ENCODE measurements at places on chromosomes 5 and 9.

DNA sequence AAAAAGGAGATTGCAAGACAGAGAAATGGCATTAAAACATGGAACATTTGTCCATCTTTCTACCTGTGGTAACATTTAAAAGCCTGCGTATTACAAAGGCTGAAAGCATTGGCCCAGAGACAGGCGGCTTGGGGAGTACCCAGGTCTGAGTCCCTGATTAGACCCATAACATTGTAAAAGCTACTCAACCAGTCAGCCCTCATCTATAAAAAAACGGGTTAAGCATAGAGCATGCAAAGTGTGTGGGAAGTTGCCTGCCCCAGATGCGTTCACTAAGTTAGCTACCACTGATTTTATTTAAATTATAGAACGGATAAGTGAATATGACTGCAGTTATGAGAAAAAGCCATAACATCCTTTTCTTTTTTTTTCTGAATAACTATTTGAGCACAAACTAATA lies 276.1 kb downstream of the CDH12 start:
- no peak for DNase-seq

- no peak for DNase-seq
Measured at GRCh38 chr5:172721455-172722326, 49.3 kb downstream of the DUSP1 start.

- DNase-seq: no peak
Measured at GRCh38 chr5:87074072-87074471, 193.6 kb upstream of the RASA1 start.

GRCh38 chr5:36273809-36274526 lies 27.7 kb downstream of the RANBP3L start:
- DNase-seq: no peak

DNA sequence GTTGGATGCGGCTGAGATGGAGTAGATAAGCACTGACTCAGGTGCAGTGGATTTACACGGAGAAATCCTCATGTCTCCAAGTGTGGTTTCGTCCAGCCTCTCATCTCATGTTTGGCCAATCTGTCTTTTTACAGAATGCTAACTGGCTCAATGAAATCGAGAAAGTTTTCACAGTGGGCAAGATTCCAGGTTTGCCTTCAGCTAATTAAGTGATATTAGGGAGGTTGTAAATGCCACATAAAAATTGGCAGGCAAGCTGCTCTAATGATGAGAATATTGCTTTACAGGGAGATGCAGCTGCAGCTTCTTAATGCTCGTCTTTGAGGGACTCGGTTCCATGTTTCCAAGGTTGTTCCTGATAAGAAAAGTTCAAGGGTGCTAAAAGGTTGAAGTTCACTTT lies 23.7 kb downstream of the BARHL1 start:
- no peak for DNase-seq

DNA sequence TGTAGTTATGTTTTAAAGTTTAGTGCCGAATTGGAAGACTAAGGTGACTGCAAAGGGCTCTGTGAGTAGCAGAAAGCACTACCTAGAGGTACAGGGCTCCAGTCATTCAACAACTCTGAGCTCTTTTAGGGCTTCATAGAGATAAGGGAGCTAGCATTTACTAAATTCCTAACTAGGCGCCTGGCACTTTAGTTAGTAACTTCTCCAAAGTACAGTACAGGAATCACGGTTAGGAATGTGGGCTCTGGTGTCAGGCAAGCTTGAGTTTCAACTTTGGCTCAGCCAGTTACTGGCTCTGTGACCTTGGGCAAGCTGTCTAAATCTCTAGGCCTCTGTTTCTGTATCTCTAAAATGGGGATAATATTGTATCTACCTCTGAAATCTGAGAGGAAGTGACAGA lies 115.3 kb downstream of the SLIT3 start:
- DNase-seq: no peak

- no peak for DNase-seq
Measured at GRCh38 chr9:76887951-76888350, 18.0 kb downstream of the PRUNE2 start.

DNA sequence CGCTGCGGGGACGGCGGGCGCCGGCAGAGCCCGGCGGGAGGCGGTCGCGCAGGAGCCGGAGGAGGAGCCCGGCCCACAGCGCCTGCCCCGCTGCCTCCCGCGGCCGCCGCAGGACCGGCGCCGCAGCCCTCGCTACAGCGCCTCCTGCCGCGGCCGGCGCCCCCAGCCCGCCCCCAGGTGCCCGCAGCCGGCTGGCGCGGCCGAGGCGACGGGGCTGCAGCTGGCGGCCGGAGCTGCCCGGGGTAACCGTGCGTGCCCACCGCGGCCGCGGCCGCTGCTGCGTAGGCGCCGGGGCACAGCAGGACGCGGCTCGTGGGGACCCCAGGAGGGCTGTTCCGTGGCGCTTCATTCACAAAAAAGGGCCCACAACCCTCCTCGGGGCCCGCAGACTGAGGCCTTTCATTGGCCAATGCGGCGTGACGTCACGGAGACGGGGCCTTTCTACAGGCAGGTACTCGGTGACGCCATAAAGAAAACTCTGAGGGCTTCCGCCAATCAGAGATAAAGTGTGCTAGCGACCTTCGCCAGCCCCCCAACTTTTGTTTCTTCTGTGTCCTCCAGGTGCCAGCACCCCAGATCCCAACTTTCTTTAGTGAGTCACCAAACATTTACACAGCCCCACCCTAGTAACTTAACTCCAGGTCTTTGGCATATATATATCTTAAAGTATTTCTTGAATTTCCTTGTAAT lies at the start of gene CDC14B:
CDC14B (minus strand) TSS at position 353 of the 690 bp plus-strand sequence. CDS start 465 bp downstream, outside the sequence.
- peak; percentile 73 for DNase-seq

GRCh38 chr9:127545196-127546124 lies 66.6 kb upstream of the STXBP1 start:
- DNase-seq: peak; percentile 84

All from foreskin melanocyte (primary cell).